Activated CD4-positive, alpha-beta T cell treated with anti-CD3 and anti-CD28 coated beads, Interleukin-2, amount 50 U/mL, for 1 hour (primary cell): ENCODE measurements at places on chromosomes 5 and 9.

DNA sequence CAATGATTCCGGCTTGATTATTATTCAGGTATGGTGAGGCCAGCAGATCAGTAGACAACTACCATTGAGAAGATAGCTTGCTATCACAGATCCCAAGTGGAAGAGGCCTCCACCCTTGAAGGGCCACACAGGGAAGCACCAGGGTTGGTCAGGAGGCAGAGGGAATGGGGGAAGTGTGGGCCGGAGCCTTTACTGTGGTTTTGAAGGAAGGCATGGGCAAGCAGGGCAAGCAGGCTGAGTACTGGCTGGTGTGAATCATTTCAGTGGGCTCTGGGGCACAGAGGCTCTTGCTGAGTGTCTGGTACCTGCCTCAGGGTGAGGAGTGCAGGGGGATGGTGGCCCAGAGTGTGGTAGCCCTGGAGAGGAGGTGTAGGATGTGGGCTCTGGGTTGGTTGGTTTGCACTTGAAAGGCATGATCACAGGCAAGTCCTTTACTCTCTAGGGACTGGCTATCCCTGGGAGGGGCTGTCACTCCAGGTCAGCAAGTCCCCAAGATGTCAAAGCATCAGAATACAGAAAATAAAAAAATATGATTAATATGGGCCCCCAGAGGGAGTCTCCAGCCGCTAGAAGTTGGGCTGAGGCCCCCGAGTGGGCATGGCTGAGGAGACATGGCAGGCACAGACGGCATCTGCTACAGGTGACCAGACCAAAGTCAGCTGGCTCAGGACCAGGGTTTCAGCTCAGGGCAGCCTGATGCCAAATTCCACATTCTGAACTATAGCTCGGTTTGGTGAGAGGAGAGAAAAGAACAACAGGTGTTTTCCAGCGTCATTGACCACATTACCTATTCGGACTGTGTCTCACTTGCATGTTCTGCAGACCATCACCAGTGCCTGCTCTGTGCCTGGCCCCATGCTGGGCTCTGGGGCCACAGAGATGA, 9.7 kb upstream of the SUSD3 start:
- DNase-seq, result no peak

- no peak for DNase-seq
These were observed 68.1 kb upstream of the FREM1 start for GRCh38 chr9:14978022-14979000.

DNA sequence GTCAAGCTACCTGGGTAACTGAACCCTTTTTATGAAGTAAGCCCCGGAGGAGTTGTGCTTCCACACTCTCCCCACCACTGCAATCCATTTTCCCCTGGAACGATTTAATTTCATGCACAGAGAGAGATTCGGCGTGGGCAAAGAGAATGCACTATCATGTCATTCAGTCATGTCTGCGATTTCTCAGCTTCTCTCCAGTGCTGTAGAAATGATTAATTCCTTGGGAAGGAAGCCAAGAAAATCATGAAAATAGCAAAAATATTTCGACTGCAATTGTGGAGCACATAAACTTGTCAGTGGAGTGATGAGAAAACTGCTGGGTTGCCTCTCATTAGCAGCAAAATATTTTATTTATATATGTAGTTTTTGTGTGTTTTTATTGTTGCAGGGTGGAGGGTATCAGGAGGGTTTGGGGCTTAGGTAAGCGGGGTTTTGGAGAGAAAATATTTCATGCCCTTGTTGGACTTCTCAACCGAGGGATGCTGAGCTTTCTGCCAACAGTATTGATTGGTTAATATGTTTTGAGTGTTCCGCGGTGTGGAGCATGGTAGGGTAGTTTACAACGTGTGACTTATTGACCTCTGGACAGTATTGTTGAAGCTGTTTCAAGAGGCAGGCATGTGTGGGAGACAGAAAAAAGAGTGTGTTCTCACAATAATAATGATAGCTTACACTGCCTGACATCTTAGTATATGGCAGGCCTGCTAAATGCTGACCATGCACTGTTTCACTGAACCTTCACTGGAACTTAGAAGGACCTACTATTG, 69.3 kb downstream of the SGCD start:
- no peak for DNase-seq

- DNase-seq, result no peak
These were observed 182.8 kb upstream of the SLC27A6 start for GRCh38 chr5:128782446-128782845.

GRCh38 chr9:95225726-95226106, 91.8 kb downstream of the FANCC start:
- DNase-seq, result no peak

- no peak for DNase-seq
These were observed 1129.2 kb downstream of the DTWD2 start for GRCh38 chr5:117859176-117859575.
